ENCODE measurements at places on chromosomes 13 and 19.

DNA sequence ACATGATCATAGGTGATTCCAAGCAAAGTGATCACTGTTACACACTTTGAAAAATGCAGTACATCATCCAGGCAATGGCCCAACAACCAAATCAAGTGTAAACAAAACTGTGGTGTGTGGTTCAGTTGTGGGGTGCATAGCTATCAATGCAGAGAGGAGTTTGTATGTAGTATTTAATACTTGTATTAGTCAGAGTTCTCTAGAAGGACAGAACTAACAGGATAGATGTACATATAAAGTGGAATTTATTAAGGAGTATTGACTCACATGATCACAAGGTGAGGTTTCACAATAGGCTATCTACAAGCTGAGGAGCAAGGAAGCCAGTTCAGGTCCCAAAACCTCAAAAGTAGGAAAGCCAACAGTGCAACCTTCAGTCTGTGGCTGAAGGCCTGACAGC is 249.3 kb upstream of the HTR2A start:
- DNase-seq = no peak

DNA sequence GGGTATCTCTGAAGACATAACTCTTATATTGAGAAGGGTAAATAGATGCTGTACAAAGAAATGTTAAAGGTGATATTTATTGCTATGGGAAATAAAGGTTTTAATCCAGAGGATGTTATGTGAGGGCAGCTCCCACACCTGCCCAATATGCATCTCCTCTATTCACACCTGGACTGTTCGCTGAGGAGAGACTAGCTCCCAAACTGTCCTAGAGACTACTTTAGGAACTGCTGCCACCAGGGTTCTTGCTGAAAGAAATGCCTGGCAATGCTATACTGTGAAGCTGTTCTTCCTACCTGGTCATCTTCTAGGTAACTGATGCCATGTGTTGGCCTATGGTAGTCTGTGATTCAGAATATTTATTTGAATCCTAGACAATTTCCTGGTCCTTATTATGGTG is 1421.5 kb upstream of the SPRY2 start:
- no peak for DNase-seq

DNA sequence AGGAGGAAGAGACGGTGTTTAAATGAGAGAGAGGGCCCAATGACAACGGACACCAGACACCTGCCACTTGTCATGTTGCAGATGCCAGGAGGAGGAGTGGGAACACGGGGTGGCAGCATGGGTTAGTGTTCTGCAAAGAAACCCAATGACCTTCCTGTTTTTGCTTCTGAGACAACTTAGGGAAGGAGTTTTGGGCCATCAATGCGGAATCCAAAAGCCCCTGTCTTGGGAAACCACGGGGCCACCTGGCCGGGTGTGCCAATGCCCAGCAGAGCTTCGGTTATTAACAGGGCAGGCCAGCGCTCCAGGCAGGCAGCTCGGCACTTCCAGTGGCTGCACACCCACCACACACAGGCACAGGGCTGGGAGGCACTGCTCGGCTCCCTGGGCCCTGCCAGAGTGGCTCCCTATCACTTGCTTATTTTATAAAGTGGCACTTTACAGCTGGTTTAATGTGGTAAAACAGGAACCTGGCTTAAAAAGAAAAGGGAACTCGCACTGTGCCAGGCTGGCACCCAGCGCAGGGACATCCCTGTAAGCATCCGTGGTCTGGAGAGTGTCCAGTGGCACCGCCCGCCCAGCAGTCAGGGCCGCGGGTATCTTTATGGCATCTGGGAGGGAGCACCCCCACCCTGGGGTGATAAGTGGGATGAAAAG is 19.1 kb downstream of the ELL start:
- no peak for DNase-seq

GRCh38 chr19:58562122-58563033 is 4.0 kb upstream of the UBE2M start:
- no peak for DNase-seq

- no peak for DNase-seq
Measured at GRCh38 chr13:33348366-33348765, 62.8 kb upstream of the STARD13 start.

- DNase-seq = no peak
Measured at GRCh38 chr19:49573425-49573824, 6.9 kb downstream of the NOSIP start.

GRCh38 chr13:48398450-48399095 is 14.3 kb downstream of the LPAR6 start:
- no peak for DNase-seq

DNA sequence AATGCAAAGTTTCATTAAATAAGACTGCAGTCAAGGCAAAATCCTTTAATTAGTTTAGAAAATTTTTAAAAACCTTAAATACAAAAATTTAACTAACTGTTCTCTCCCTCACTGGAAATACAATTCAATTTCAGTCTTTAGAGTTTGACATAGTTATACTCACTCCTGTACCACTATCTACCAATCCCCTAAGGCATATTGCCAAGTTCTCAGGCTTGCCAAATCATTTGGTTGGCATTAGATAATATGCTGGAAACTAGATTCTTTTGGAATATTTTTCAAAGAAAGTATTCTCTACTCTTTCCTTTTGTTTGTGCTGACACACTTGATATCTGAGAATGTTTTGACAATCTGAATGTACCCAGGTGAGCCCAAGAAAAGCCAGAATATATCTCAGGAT is 77.2 kb downstream of the TSC22D1 start:
- DNase-seq = no peak
